ENCODE measurements at places on chromosomes 12 and 14. TPM values are rescaled to one million over a fixed set of nuclear protein-coding genes. Genes with fewer than 3 reads are reported as not detected.

ZDHHC17 gene
- 51.8 TPM for total RNA-seq

DNA sequence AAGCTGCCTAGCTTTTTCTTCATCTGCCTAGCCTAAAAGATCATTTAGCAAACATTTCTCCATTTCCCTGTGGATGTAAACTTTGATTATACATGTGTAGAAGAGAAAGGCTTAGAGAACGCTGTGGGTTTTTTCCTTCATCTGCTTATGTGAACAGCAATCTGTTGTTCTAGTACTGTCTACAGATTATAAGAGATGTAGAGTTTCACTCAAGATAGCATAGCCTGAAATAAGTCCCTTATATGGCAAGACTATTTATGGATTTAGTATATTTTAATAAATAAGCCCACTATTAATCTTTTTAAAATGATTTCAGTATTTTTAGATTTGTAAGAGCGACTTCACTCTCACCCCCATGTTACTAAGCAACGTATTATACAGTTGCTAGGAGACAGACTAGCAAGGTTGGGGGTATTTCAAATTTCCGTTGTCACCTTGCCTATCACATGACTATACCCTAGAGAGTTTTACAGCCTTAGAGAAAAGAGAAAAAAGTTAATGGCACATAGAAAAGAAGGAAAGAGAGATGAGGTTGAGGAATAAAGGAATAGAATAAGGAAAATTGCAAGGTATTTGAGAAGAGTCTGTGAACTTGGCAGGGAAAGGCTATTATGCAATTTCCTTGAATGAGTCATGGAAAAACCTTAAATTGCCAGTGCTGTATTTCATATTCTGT, 12.2 kb upstream of the TUBA1A start:
- H3K27me3 ChIP-seq, result no peaks in the 10 kb centered on the region
- H3K4me1 ChIP-seq, result no peaks in the 10 kb centered on the region
- H3K4me3 ChIP-seq, result peak overlapping the region; percentile 18
- no peaks in the 10 kb centered on the region for H3K36me3 ChIP-seq
- DNase-seq, result no peak
- peak overlapping the region; percentile 84 for H3K27ac ChIP-seq

DNA sequence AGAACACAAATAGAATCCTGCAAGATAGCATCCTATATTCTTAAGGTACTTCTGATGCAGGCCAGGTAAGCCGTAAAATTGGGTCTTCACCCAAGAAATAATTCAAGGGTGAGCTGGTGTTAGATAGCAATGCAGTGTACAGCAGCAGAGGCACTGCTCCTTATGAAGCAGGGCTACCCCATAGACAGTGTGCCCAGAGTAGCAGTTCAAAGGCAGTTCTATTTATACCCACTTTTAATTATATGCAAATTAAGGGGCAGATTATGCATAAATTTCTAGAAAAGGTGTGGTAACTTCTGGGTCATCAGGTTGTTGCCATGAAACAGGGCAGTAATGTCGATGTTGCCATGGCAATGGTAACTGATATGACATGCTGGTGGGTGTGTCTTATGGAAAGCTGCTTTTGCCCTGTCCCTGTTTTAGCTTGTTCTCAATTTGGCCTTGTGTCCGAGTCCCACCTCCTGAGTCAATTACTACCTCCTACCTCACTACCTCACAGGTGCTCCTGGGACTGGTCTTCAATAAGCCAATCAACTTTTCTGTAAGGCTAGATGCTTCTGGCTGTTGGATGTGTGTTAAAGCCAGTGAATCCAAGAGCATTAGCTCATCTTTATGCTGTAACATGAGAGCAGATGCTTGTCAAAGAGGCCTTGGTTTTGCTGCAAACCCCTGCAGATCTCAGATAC, 61.0 kb downstream of the PPM1A start:
- H3K4me1 ChIP-seq, result no peaks in the 10 kb centered on the region
- H3K27me3 ChIP-seq, result no peaks in the 10 kb centered on the region
- no peak overlapping the region for H3K27ac ChIP-seq
- no peak for DNase-seq

- DNase-seq, result no peak
- H3K4me1 ChIP-seq, result no peaks in the 10 kb centered on the region
- H3K4me3 ChIP-seq, result no peak overlapping the region
- no peaks in the 10 kb centered on the region for H3K36me3 ChIP-seq
- H3K27ac ChIP-seq, result no peak overlapping the region
Measured at GRCh38 chr12:104631867-104632266, 175.1 kb downstream of the CHST11 start.

DNA sequence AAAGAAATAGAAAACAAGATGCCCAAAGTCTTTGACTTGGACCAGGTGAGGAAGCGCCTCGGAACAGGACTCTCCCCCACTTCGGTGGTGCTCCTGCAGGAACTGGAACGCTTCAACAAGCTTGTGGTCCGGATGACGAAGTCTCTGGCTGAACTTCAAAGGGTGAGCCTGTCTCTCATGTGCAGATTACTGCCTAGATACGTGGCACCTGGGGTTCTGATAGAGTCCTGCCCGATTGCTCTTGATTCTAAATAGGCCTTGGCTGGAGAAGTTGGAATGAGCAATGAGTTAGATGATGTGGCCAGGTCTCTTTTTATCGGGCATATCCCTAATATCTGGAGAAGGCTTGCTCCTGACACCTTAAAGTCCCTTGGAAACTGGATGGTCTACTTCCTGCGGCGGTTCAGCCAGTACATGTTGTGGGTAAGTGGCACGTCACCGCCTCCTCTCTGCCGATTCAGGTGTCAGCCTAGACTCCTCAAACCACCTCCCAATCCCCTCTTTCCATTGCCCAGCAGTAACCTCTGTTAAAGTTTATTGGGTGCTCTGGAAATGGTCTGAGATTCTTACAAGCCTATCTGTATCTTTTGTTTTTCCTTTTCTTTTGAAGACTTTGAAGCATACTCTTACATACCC, 40.8 kb downstream of the CCDC92 start:
- DNase-seq, result no peak
- H3K4me3 ChIP-seq, result no peak overlapping the region
- H3K36me3 ChIP-seq, result no peaks in the 10 kb centered on the region
- no peaks in the 10 kb centered on the region for H3K4me1 ChIP-seq

- H3K36me3 ChIP-seq, result no peaks in the 10 kb centered on the region
- H3K27ac ChIP-seq, result peak overlapping the region; percentile 97
- DNase-seq, result peak; percentile 96
- no peak overlapping the region for H3K4me3 ChIP-seq
- H3K4me1 ChIP-seq, result no peaks in the 10 kb centered on the region
- H3K27me3 ChIP-seq, result no peaks in the 10 kb centered on the region
Measured at GRCh38 chr12:124392667-124393413, 97.9 kb downstream of the RFLNA start.

GRCh38 chr14:92490239-92490959, 23.2 kb upstream of the RIN3 start:
- no peaks in the 10 kb centered on the region for H3K27me3 ChIP-seq
- H3K36me3 ChIP-seq, result no peaks in the 10 kb centered on the region

PTPRR gene
- 0.99 TPM for total RNA-seq

GRCh38 chr14:63605041-63605532, 36.6 kb downstream of the WDR89 start:
- no peak for DNase-seq
- H3K4me3 ChIP-seq, result no peak overlapping the region
- H3K36me3 ChIP-seq, result no peaks in the 10 kb centered on the region
- H3K4me1 ChIP-seq, result no peaks in the 10 kb centered on the region
- no peak overlapping the region for H3K27ac ChIP-seq

DNA sequence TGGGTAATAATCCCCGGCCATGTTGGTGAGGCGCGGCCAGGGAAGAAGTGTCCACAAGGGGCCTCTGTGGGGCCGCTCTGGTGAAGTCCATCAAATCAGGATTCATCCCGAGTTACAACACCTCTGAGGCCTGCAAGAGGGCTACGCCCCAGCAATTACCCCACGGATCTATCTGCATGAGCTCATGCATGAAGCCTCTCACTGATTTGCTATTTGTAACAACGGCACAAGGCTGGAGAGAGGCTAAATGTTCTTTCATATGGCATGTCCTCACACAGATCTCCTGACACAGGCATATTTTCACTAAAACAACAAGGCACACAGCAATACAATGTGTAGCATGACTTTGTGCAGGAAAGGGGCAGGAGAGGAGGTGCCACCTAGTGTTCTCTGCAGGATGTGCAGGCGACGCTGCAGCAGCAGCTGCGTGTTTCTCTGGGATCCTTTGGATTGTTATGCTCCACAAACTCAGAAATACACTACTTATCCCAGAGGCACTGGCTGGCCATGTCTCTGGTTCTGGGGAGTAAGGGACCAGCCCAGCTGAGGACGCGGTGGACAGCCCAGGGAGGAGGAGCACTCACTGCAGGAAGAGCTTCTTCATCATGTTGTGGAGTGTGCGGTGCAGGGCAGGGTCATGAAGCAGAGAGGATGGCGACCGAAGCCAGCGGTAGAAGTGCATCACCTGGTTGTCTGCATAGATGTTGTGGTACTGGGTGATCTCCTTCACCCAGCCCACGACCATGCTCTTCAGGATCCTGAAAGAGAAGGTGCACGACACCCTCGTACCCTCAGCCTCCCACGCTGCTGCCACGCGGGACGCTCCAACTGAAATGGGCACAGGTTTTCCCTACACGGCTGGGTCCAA, 20.2 kb downstream of the P2RX2 start:
- H3K36me3 ChIP-seq, result peaks cover 32% of the 10 kb centered on the region
- H3K27me3 ChIP-seq, result no peaks in the 10 kb centered on the region
- no peak for DNase-seq
- H3K4me3 ChIP-seq, result no peak overlapping the region
- H3K27ac ChIP-seq, result no peak overlapping the region

GLT1D1 gene
- 0.49 TPM for total RNA-seq

CLEC9A gene
- not detected for total RNA-seq

RASSF3 gene
- 172 TPM for total RNA-seq

DNA sequence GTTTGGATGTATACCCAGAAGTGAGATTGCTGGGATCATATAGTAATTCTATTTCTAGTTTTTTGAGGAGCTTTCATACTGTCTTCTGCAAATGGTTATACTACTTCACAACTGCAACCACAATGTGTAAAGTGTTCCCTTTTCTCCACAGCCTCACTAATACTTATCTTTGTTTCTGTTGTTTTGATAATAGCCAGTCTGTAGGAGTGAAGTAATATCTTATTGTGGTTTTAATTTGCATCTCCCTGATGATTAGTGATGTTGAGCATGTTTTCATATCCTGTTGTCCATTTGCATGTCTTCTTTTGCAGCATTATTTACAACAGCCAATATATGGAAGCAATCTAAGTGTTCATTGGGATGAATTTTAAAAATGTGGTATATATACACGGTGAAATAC, 29.9 kb downstream of the GABARAPL1 start:
- H3K4me1 ChIP-seq, result no peaks in the 10 kb centered on the region
- DNase-seq, result no peak
- no peak overlapping the region for H3K4me3 ChIP-seq
- H3K27ac ChIP-seq, result no peak overlapping the region
- no peaks in the 10 kb centered on the region for H3K36me3 ChIP-seq

TGM1 gene
- 1.1 TPM for total RNA-seq

GRCh38 chr12:79689477-79690141, 1.2 kb downstream of the PAWR start:
- H3K4me3 ChIP-seq, result peak overlapping the region; percentile 69
- H3K36me3 ChIP-seq, result no peaks in the 10 kb centered on the region
- H3K4me1 ChIP-seq, result peaks cover 20% of the 10 kb centered on the region
- no peaks in the 10 kb centered on the region for H3K27me3 ChIP-seq

DNA sequence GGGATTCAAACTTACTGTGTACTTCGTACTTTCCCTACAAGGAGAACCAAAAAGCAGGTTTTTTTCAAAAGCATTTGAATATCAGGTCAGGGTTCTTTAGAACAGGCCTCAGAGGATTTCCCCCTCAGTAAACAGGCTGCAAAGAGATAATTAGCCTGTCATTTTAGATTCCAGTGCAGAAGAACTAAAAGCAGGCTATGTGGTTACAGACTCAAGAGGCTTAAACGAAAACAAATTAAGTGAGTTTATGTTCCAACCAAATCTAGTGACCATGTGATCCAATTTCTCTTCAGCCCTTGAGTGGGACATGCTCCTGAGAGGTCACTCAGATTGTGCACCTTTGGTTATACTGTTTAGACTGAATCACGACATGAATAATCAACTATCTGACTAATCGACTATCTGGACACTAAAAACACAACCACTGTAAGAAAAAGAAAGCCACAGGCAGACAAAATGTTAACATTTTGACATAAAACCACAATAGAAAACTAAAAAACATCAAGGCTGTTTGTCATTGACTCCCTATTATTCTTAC, 4.5 kb downstream of the TMED8 start:
- H3K4me3 ChIP-seq, result no peak overlapping the region
- no peaks in the 10 kb centered on the region for H3K36me3 ChIP-seq
- H3K27ac ChIP-seq, result no peak overlapping the region

MED13L gene
- total RNA-seq, result 239 TPM

KLRC1 gene
- total RNA-seq, result not detected

OR6C65 gene
- total RNA-seq, result not detected

- no peak overlapping the region for H3K27ac ChIP-seq
- H3K4me1 ChIP-seq, result no peaks in the 10 kb centered on the region
- no peak for DNase-seq
- H3K4me3 ChIP-seq, result no peak overlapping the region
- H3K27me3 ChIP-seq, result no peaks in the 10 kb centered on the region
Measured at GRCh38 chr12:69886715-69887114, 61.7 kb downstream of the MYRFL start.

DNA sequence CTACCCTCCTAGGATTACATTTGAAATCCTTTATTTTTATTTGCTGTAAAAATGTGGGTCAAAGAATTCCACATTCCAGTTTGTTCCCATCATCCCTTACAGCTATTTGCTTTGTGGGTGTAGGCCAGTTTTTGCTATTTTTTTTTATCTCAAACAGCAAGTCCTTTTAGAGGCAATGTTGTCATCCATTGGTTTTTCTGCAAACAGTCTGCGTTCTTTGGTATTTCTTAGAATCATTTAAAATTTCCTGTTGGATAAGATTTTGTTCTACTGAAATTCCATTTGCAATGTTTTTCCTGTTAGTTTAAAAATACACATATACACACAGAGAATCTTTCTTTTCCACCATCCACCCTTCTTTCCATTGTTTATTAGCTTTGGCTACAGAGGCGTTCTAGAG, 53.3 kb upstream of the STK38L start:
- H3K4me1 ChIP-seq, result peaks cover 80% of the 10 kb centered on the region
- H3K27me3 ChIP-seq, result no peaks in the 10 kb centered on the region

- no peak for DNase-seq
- H3K27me3 ChIP-seq, result no peaks in the 10 kb centered on the region
- no peaks in the 10 kb centered on the region for H3K4me1 ChIP-seq
Measured at GRCh38 chr12:60872219-60872618, 1276.4 kb downstream of the SLC16A7 start.

DNA sequence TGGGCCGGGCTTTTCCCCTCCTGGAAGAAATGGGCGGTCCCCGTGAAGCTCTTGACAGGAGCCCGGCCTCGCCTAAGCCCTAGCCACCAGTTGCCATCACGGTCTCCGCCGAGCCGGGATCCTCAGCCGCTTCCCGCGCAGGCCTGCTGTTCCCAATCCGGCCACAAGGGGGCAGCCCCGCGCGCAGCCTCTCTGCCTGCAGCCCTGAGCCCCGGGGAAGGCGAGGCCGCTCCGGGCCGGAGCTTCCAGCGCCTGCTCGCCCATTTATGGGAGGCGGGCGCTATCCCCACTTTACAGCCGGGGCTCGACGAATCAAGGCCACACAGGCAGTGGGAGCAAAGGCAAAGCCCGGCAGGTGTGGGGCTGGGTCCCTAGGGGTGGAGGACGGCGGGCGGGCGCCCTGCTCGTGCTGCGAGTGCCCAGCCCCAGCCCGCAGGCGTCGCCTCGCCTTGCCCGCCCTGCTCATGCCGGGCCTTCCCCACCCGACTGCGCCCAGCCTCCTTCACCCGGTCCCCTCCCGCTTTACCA, 61.5 kb downstream of the LGMN start:
- no peaks in the 10 kb centered on the region for H3K27me3 ChIP-seq
- H3K27ac ChIP-seq, result peak overlapping the region; percentile 65
- peak overlapping the region; percentile 13 for H3K4me3 ChIP-seq
- peaks cover 34% of the 10 kb centered on the region for H3K36me3 ChIP-seq
